ENCODE measurements at places on chromosomes 12 and 14.

DNA sequence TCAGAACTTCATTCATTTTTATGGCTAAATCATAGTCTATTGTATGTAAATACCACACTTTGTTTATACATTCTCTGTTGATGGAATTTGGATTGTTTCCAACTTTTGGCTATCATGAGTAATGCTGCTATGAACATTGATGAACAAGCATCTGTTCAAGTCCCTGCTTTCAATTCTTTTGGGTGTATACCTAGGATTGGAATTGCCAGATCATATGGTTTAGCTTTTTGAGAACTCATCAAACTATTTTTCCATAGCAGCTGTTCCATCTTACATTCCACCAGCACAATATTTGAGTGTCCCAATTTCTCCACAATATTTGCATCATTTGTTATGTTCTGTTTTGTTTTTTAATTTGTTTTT is 52.3 kb upstream of the CCND2 start:
- no peak for DNase-seq

DNA sequence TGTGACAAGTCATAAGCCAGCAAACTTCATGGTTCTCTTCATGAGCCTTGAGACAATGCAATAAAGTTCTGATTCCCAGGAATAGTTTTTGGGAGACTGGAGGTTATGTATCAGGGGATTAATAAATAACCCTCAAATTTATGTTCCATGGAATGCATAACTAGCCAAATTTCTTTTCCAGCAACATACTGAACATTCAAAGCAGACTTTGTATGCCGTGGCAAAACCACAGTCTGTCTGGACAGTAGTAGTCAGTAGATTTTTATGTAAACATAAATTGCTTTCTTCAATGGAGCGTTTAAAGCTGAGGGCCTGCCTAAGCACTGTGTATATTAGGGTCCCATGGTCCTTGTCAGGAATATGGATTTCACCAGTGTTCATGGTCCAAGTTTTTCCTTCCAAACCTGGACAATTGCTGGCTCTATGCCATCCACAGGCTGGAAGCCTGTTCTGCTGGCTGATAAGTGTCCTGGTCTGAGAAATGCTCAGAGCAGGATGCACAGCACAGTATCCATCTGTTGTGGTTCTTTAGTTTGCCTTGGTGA is 144.9 kb downstream of the SRGAP1 start:
- DNase-seq: no peak

DNA sequence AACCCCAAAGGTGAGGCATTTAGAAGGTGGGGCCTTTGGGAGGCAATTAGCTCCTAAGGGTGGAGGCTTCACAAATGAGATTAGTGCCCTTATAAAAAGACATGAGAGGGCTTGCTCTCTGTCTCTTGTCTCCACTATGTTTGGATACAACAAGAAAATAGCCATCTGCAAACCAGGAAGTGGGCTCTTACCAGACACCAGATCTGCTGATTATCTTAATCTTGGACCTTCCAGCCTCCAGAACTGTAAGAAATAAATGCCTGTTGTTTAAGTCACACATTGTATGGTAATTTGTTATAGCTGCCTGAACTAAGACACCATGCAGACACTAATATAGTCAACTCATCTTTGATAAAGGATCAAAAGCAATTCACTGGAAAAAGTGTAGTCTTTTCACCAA is 34.4 kb downstream of the TMEM116 start:
- DNase-seq: no peak

- no peak for DNase-seq
These were observed 28.2 kb downstream of the P2RX4 start for GRCh38 chr12:121238086-121238485.

- no peak for DNase-seq
These were observed 52.5 kb downstream of the KIAA0586 start for GRCh38 chr14:58479975-58480374.

- DNase-seq: no peak
These were observed 65.2 kb downstream of the SLC25A47 start for GRCh38 chr14:100388103-100389054.

DNA sequence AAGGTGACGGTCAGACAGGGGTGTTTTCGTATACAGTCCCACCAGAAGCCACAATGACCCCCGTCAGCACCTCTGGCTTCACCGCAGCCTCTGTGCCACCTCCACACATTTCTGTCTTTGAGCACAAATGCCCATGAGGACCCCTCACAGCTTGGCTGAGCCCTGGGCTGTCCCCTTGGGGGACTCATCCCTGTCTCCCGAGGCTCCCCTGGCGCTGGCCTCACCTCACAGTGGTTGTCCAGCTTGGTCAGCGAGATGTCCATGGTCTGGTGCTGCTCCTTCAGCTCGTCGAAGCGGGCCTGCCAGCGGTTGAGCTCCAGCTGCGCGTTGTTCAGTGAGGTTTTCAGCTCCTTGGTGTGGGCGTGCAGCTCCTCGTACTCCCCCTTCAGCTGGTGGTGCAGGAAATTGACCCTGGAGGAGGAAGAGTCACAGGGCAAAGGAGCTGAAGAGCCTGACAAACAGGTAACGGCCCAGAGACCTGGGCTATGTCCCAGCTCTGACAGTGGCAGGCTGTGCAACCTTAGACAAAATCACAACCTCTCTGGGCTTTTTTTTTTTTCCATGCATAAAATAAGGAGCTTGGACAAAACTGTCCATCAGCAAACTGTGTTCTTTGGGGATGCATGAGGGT is 52.7 kb upstream of the GPR68 start:
- no peak for DNase-seq

GRCh38 chr14:55756557-55756956 is 176.6 kb downstream of the KTN1 start:
- DNase-seq: no peak

GRCh38 chr14:32020882-32021281 is 56.2 kb upstream of the ARHGAP5 start:
- no peak for DNase-seq

- no peak for DNase-seq
These were observed 323.9 kb upstream of the DIO2 start for GRCh38 chr14:80535171-80535570.

- DNase-seq: no peak
These were observed 41.2 kb downstream of the CORO1C start for GRCh38 chr12:108690191-108690518.

DNA sequence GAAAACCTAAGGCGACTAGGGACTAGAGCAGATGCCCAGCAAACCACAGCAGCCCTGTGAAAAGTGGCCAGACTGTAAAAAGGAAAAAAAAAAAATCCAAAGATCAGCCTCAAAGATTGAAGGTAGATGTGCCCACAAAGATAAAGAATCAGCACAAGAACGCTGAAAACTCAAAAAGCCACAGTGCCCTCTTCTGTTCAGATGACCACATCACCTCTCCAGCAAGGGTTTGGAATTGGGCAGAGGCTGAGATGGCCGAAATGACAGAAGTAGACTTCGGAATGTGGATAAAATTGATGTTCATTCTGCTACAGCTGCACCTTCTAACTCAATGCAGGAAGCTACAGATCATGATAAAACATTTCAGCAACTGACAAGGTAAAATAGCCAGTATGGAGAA is 154.4 kb downstream of the GPHN start:
- DNase-seq: no peak

DNA sequence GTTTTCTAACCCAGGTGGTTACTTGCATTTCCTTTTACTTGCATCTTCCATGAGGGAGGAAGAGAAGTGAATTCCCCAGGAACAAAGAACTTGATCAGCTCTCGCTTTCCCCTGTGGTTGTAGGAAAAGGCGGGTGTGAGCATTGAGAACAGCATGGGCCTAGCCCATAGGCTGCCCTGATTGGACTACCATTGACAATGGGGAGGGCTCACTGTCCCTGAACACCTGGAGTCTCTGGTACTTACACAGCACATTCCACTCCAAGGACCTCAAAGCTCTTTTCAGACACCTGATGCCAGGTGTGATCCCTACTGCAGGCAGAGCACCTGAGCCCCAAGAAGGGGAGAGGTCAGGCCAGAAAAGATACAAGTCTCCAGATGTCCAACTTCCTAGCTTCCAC is 25.0 kb downstream of the MAX start:
- no peak for DNase-seq

GRCh38 chr14:100131181-100131580 is 28.3 kb downstream of the DEGS2 start:
- no peak for DNase-seq

DNA sequence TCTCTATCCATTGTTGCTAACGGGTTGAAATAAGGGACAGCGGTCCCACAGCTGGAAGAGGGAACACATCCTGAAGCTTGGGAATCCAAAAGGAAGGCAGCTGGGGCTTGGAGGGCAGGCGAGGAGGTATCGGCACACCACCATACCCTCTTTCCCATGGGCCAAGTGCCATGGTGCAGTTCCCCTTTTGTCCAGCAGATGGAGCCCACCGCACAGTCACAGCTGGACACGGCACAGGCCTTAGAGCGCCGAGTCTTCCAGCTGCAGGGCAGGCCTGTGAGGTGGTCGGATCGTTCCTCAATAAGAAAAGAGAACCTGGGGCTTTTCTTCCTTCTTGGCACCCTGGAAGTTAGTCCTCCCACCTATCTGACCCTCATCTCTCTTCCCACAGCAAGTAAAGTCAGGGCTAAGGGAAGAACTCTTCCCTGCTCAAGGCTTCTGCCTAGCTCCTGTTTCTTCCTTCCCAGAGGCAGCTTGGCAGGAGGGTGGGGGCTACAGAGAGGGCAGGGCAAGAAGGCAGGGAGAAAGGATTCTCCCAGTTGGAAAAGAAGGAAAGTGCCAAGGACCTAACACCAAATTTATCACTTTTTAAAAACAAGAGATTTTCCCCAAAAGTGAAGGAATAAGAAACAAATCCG is 8.6 kb downstream of the PPP1R1A start:
- peak; percentile 21 for DNase-seq

- no peak for DNase-seq
These were observed 262.4 kb downstream of the TTC6 start for GRCh38 chr14:37857774-37858266.

DNA sequence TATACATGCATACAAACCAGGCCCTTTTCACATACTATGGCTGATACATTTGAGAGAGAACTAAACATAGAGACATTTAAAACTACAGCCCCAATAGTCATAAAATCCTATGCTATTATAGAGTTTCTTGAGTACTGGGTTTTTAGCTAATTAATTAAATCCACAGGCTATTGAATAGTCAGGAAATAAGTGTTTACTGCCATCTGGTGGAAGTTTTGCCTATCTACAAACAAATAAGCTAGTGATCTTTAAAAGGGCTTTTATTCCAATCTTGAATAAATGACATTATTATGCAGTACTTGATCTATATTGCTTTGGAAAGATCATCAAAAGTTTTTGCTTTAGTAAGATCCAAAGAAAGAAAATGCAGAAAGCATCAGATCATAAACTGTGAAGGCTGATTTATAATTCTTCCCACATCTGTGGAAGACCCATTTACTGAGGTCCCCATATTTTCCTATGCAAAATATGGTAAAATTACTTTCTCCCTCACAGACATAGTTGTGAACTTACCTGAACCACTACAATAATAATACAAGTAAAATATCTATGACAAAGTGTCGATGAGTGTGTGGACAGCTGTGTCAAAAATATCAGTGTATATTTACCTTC is 131.3 kb downstream of the ITPR2 start:
- no peak for DNase-seq

DNA sequence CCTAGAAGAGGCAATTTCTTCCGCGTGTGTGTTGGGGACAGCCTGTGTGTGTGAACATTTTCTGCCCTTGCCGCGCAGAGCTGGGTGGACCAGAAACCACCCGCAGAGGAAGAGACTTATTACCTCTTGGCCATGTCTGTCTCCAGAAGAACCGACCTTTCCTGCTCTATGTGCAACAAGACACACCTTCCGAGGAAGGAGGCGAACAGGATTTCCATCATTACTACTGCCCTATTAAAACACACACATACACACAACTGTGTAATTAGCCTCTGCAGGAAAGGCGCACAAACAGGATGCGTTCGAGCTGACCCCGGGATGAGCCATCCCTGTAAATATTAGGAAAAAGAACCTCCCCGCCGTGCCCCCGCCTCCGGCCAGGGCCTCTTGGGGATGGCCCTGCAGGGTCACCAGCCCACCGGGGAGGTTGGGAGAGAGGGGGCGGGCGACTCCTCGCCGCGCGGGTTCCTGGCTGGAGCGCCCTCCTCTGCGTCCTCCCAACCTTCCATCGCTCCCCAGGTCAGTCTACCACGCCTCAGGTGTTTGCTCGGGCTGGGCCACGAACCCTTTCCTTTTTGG is 484 bp upstream of the PRKCH start:
- no peak for DNase-seq

GRCh38 chr14:88935083-88935482 is 110.6 kb downstream of the TTC8 start:
- no peak for DNase-seq

- DNase-seq: no peak
These were observed 39.9 kb downstream of the BCL11B start for GRCh38 chr14:99231850-99232713.

DNA sequence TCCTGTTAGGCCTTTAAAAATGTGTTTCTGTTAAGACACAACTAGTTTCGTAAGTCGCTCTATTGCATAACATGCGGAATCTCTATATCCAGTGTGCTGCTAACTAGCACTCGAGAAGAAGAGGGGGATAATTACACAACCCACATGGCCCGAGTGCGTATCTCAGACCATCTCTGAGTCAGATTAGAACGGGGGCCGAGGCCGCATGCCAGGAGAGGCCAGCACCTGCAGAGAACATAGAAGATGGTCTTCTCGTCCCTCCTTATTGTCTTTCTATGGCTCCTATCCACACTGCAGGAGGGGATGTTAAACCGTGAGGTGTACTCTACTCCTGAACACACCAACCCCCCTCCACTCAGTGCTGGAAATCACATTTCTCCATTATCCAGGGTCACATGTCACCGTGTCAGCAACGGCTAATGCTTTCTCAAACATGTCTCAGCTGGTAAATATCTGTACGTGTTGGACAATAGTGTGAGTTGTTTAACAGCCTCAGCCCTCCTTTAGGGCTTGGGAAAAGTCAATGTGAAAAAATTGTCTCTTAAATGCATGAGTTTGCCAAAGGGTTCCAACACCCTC is 56.3 kb downstream of the CCDC88C start:
- no peak for DNase-seq

DNA sequence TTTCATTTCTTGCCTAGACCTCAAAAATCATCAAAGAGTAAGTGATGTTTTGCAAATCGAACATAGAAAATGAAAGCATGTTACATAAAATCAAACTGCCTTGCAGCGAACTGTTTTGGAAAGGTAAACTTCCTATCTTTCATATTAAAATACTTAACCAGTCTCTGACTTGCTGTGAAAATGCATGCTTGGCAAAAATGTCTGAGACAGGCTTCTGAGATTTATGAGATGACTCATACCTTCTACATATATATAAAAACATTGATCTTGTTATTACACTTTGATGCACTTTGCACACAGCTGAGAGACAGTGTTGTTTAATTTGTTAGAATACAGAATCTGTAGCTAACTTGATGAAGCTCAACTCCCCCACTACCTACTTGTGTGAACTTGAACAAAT is 179.1 kb downstream of the KITLG start:
- no peak for DNase-seq

- DNase-seq: no peak
These were observed 262.5 kb downstream of the FOXG1 start for GRCh38 chr14:29028973-29029582.

Data from GM12864 (cell line).